ENCODE measurements at places on chromosomes 11 and 22.
A peak's percentile ranks its signal among the peaks of the same experiment; 100 is the strongest.

DNA sequence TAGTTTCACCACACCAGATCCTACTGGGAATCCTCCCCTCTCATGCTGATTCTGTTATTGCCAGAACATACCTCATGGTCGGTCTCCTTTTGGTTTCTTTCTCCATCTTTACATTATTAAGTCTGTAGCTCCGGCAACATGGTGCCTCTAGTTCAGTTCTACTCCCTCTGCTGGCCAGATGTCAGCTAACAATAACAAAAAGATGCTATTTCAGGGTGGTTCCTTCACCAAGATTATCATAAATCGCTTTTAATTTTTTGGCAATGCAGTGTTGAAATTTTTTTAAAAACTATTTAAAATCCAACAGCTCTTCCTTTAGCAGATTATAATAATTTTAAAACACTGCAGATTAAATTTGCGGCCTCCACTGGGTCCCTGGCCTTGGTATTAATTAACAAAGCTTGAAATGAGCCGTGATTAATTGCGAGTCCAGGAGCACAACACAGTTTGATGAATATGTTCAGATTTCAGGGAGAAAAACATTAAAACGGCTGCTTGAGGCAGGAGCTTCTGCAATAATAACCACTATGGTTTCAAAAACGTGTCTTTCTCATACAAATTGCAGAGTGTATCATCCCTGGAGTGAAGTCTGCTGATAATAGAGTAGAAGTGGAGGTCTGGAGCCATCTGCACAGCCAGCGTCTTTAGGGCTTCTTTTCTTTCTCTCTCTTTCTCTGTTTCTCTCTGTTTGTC is 492.9 kb upstream of the KIRREL3 start:
- peak; percentile 22 for DNase-seq

DNA sequence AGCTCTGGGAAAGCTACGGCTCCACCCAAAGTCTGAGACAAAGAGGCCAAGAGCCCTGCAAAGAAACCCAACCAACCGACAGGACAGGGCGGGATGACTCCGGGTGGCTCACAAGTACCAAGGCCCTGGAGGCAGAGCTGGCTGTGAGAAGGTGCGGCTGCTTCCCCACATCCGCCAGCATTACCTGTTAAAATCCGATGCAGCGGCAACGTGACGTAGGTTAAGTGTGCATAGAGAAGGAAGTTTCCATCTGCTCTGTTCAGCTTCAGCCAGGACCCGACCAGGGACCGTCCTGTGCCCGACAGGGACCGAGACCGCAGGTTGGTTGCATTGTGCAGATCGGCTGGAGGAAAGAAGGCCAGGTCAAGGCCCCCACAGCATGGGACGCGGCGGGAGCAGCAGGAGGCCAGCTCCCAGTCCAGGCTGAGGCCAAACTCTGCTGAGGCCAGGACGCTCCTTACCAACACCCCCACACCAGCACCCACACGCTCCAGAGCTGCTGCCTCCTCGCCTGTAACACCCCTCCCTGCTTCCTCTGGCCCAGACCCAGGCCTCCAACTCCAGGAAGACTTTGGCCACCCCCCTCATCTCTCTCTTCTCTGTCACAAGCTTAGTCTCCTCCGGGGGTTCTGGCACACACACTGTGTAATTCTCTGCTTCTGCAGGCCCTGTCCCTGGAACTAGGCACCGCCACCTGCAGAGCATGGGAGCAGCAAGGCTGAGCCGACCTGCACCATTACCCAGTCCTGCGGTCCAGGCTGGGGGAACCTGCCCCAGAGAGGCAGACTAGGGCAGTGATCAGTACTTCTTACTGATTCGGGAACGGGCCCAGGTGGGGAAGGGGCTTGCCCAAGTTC is 34.1 kb downstream of the NUP50 start:
- no peak for DNase-seq

DNA sequence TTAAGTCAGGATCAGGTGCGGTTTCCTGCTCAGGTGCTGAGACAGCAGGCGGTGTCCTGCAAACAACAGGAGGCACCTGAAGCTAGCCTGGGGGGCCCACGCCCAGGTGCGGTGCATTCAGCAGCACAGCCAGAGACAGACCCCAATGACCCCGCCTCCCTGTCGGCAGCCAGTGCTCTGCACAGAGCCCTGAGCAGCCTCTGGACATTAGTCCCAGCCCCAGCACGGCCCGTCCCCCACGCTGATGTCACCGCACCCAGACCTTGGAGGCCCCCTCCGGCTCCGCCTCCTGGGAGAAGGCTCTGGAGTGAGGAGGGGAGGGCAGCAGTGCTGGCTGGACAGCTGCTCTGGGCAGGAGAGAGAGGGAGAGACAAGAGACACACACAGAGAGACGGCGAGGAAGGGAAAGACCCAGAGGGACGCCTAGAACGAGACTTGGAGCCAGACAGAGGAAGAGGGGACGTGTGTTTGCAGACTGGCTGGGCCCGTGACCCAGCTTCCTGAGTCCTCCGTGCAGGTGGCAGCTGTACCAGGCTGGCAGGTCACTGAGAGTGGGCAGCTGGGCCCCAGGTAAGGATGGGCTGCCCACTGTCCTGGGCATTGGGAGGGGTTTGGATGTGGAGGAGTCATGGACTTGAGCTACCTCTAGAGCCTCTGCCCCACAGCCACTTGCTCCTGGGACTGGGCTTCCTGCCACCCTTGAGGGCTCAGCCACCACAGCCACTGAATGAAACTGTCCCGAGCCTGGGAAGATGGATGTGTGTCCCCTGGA is at the start of gene MYO7A:
Gene MYO7A, plus strand, starts transcription at position 327 of the 772 bp plus-strand sequence. CDS start 2,389 bp downstream, outside the sequence.
- peak; percentile 94 for DNase-seq

GRCh38 chr22:46000081-46001027 is 23.4 kb upstream of the WNT7B start:
- DNase-seq: no peak

- no peak for DNase-seq
Observed at GRCh38 chr11:34924714-34925113, 8.3 kb downstream of the PDHX start.

GRCh38 chr11:45890886-45891550 is 5.6 kb downstream of the MAPK8IP1 start:
- DNase-seq: no peak

DNA sequence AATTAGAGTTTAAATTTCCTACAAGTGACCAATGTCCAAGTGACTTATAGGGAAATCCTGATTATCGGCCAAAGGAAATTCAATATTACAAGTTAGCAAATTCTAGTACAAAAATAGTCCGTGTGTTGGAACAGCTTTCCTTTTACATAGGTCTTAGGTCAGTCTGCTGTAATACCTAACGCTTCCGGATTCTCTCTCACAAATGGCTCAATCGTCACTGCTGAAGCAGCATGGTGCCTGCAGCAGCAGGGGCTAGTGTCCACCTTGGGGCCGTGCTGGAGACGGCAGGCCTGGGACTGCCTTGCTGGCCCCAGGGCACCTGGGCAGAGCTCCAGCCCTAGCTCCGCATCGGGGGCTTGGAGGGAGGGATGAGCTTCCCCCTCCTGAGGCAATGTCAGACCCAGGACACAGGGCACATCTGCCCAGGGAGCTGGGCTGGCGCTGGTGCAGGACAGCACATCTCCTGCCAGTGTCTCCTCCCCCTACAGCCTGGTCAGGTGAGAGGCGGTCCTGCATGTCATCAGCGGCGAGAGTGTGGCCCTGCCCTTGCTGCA is 39.4 kb upstream of the CLTCL1 start:
- no peak for DNase-seq

- no peak for DNase-seq
Observed at GRCh38 chr11:82195283-82195682, 538.4 kb downstream of the FAM181B start.

GRCh38 chr22:38963872-38964271 is 6.5 kb downstream of the APOBEC3A start:
- DNase-seq: no peak

GRCh38 chr11:58647866-58648265 is 25.4 kb downstream of the CNTF start:
- DNase-seq: no peak

DNA sequence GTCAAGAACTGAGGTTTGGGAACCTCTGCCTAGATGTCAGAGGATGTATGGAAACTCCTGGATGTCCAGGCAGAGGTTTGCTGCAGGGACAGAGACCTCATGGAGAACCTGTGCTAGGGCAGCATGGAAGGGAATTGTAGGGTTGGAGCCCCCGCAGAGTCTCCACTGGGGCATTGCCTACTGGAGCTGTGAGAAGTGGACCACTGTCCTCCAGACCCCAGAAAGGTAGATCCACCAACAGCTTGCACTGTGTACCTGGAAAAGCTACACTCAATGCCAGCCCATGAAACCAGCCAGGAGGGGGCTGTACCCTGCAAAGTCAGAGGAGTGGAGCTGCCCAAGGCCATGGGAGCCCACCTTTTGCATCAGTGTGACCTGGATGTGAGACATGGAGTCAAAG is 29.5 kb downstream of the CHST1 start:
- DNase-seq: no peak

GRCh38 chr22:22691716-22692701 is 47.6 kb downstream of the GGTLC2 start:
- no peak for DNase-seq

DNA sequence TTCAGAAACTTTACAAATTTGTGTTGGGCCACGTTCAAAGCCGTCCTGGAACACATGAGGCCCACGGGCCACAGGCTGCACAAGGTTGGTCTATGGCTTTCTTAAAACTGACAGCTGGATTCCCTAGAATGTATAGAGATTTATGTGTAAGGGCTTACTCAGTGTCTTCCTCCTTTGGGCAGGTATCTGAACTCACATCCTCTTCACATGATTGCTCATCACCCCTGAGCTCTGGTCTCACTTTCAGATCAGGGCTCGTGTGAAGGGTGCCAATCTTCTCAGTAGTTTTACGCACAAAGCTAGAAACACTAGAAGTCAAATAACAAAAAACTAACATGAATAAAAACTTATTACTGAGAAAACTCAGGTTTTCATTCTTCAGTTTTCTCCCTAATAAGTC is 27.1 kb downstream of the HPS5 start:
- no peak for DNase-seq

GRCh38 chr11:71336996-71337754 is 84.8 kb upstream of the SHANK2 start:
- no peak for DNase-seq

GRCh38 chr22:43446916-43447315 is 35.1 kb downstream of the MPPED1 start:
- DNase-seq: peak; percentile 81

GRCh38 chr11:110279881-110280280 is 16.5 kb downstream of the RDX start:
- no peak for DNase-seq

- DNase-seq: peak; percentile 55
Observed at GRCh38 chr11:40328890-40329614, 1130.4 kb downstream of the LRRC4C start.

DNA sequence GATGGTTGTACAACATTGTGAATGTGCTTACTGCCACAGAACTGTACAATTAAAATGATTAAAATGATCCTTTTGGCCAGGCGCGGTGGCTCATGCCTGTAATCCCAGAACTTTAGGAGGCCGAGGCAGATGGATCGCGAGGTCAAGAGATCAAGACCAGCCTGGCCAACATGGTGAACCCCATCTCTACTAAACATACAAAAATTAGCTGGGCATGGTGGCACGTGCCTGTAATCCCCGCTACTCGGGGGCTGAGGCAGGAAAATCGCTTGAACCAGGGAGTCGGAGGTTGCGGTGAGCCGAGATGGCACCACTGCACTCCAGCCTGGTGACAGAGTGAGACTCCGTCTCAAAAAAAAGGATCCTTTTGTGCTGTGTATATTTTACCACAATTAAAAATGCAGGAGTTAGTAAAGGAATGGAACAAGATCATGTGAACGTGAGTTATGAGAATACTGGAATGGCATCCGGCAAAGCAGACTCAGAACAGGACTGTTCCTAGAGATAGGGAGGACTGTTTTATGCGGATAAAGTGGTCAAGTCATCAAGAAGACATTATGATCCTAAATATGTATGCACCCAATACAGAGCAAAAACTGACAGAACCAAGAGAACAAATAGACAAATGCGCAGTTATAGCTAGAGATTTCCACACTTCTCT is 58.0 kb upstream of the CLDN5 start:
- no peak for DNase-seq

- no peak for DNase-seq
Observed at GRCh38 chr22:47804281-47804680, 1041.8 kb downstream of the TBC1D22A start.

- no peak for DNase-seq
Observed at GRCh38 chr22:49861642-49862495, 8.2 kb downstream of the ZBED4 start.

- DNase-seq: no peak
Observed at GRCh38 chr11:74157169-74157568, 13.6 kb downstream of the C2CD3 start.

GRCh38 chr11:130457623-130458409 is 9.4 kb downstream of the ADAMTS15 start:
- DNase-seq: no peak

- peak; percentile 30 for DNase-seq
Observed at GRCh38 chr11:72781313-72782080, 12.3 kb downstream of the STARD10 start.

- DNase-seq: peak; percentile 59
Observed at GRCh38 chr11:64553554-64554201, 37.3 kb upstream of the SLC22A12 start.

GRCh38 chr22:21818487-21819182 is 48.8 kb downstream of the MAPK1 start:
- no peak for DNase-seq

DNA sequence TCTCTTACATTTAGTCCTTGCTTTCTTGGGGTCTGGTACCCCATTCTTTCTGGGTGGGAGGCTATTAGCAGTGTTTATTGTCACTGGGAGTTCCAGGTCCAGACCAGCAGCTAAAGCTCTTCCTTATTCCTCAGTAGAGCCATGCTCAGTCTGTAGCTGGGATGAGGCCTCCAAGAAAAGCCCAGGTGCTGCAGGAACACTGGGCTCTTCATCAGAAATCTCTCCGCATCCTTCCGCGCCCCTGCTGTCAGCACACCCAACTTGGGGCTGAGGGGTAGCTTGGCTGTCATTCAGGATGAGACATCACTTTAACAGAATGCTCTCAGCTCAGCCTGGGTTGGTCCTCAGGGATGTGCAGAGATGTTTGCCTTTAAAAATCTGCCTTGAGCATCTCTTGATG is 97.5 kb downstream of the GRAMD1B start:
- DNase-seq: no peak

- no peak for DNase-seq
Observed at GRCh38 chr11:24134879-24135589, 361.8 kb upstream of the LUZP2 start.

- no peak for DNase-seq
Observed at GRCh38 chr11:44174842-44175241, 79.4 kb downstream of the EXT2 start.

Measured in RPMI8226 (cell line).